ENCODE measurements at places on chromosomes 12 and 14.

GRCh38 chr12:94689002-94689645 is 38.8 kb upstream of the TMCC3 start:
- peak; percentile 35 for DNase-seq

DNA sequence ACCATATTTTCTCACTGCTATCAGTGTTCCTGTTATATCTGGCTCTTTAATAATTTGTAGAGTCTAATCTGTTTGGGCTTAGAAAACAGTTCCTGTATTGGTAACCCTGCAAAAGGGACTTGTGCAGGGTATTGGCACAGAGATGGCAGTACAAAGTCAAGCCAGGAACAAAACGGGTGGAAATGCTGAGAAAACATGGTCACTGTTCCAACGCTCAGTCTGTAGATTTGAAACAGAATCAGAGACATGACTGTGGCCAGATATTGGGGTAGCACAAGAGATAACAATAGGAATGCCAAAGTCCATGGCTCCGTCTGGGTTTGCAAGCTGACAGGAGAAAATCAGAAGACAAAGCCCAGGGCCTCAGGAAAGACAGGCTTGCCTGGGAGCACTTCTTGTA is 290.7 kb upstream of the PDE3A start:
- DNase-seq, result no peak

GRCh38 chr12:12583510-12584178 is 21.0 kb upstream of the DUSP16 start:
- no peak for DNase-seq

DNA sequence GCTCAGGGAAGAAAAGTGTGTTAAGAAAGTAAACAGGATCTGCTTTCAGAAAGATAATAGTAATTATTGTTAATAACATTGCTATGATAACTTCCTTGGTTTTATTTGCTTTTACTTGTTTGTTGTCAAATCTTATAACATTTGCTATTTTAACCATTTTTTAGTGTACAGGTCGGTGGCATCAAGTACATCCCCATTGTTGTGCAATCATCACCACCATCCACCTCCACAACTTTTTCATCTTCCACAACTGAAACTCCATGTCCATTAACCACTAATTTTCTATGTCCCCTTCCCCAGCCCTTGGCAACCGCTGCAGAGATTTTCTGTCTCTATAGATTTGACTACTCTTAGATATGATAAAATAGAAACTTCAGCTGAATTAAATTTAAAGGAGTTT is 22.7 kb upstream of the NUAK1 start:
- no peak for DNase-seq

GRCh38 chr12:47848853-47849252 is 29.1 kb upstream of the HDAC7 start:
- DNase-seq, result no peak

DNA sequence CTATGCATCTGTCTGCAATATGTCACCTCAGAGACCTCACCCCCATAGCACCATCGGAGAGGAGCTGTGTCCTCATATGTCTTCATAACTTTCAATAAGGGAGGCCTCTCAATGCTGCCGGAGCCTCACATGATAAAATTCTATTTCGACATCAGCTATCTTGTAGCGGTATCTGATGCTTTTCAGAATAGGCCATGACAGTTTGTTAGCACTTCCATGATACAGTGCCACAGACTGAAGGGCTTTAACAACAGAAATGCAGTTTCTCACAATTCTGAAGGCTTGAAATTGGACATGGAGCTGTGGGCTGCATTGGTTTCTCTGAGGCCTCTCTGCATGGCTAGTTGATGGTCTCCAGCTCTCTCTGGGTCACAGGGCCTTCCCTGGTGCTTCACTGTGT is 125.0 kb upstream of the PZP start:
- DNase-seq, result no peak

GRCh38 chr12:12273291-12273957 is 6.6 kb upstream of the LRP6 start:
- DNase-seq, result peak; percentile 31

GRCh38 chr12:115474539-115475353 is 790.8 kb upstream of the TBX3 start:
- DNase-seq, result no peak

- DNase-seq, result peak; percentile 71
Observed at GRCh38 chr14:51304438-51304837, 64.4 kb downstream of the TMX1 start.

- DNase-seq, result no peak
Observed at GRCh38 chr14:105487449-105487985, 831 bp downstream of the CRIP1 start.

- DNase-seq, result no peak
Observed at GRCh38 chr12:67086116-67086515, 183.0 kb upstream of the CAND1 start.

DNA sequence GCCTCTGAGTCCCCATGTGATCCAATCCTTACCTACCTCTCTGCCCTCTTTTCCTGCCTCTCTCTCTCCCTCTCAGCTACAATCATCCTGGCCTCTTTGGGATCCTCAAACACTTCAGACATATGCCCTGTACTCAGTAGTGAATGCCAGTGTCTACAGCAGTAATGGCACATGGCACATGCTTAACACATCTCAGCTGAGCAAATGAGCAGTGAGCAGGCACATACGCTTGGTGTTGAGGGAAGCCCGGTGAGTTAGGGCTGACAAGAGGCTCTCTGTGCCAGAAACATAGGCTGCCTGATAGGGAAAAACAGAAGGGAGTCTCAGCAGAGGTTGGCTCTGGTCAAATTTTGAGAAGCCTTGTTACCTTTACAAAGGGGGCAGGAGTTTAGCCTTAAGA is 409.1 kb downstream of the TMEM132D start:
- no peak for DNase-seq

- DNase-seq, result no peak
Observed at GRCh38 chr12:46209914-46210872, 58.6 kb downstream of the SLC38A1 start.

- DNase-seq, result peak; percentile 48
Observed at GRCh38 chr14:55075628-55076175, 24.3 kb downstream of the MAPK1IP1L start.

DNA sequence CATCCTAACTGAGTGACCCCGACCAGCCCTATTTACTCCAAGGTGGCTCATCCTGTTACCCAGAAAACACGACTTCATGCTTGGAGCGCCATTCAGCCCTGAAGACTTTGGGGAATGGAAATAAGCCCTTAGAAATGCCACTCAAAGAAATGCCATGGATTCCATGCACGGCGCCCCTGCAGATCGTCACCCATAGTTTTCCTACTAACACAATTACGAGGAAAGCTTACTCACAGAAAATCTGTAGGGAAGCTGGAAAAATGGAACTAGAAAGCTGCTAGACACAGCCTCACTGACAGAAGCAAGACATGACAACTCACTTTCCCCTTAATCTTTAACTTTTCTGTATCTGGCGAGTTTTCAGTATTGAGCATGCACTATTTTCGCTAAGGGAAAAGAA is 19.5 kb downstream of the NUAK1 start:
- DNase-seq, result no peak

DNA sequence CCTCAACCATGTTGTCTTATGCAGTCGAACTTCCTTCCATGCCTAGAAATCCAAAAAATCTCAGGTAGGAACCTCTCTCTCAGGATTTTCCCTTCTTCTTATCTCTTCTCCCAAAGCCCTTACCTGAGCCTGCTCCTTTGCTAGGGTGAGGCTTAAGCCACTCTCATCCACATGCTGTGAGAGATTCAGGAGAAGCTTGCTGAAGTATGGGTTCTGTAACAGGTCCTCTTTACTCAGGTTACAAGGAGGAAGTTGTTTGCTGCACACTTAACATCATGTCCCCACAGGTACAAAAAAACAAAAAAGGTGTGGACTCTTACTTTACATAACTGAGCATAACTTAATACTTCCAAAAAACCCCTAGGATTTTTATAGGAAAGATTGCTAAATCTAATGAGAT is 4.5 kb downstream of the HAUS4 start:
- DNase-seq, result no peak

DNA sequence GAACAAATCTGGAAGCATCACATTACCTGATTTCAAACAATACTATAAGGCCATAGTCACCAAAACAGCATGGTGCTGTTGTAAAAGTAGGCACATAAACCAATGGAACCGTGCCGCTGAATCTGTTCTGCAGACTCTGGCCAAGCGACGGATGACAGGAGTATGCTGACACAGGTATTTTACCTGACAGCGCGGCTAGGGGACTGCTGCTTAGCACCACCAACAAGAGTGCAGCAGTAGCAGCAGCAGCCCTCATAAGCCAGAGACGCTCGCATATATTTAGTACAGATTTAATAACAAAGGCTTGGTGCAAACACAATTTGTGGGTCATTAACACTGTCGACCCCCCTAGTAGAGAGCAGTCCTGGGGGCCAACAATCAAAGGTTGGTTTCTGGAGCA is 677.6 kb upstream of the LMO3 start:
- DNase-seq, result no peak

GRCh38 chr12:91630083-91630482 is 447.5 kb upstream of the DCN start:
- no peak for DNase-seq

GRCh38 chr12:4589941-4590340 is 27.9 kb downstream of the DYRK4 start:
- peak; percentile 40 for DNase-seq

DNA sequence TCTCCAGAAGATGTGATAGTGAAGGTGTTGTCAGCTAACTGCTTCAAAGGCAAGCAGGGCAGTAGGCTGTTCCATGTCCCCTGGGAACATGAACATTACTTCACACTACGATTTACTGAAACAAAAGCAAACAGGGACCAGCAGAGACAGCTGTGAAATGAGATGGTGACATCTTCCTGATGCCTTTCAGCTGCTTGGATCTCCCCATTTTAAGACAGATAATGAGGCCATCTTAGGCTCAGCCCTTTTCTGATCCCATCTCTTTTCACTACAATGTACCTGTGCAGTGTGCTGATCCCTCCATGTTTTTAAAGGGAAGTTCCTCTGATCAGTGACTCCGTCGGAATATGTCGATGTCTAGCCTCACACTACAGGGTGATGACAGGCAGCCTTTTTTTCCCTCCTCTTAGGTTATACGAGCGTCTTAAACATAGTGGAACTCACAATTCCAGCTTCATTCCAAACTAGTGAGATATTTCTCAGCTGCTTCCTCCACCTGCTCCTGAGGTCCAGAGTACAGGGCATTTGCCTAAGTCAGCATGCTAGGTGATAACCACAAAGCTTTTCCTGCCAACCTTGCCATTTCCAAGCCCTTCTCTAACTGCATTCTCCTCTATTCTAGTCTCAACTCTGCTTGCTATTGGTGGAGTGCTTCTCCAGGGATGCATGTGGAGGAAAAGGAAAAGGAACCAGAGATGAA is 87.6 kb upstream of the EGLN3 start:
- no peak for DNase-seq

DNA sequence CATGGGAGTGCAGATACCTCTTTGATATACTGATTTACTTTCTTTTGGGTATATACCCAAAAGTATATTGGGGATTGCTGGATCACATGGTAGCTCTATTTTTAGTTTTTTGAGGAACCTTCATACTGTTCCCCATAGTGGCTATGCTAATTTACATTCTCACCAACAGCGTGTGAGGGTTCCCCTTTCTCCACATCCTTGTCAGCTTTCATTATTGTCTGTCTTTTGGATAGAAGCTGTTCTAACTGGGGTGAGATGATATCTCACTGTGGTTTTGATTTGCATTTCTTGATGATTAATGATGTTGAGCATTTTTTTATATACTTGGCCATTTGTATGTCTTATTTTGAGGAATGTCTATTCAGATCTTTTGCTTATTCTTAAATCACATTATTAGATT is 44.1 kb upstream of the JDP2 start:
- no peak for DNase-seq

DNA sequence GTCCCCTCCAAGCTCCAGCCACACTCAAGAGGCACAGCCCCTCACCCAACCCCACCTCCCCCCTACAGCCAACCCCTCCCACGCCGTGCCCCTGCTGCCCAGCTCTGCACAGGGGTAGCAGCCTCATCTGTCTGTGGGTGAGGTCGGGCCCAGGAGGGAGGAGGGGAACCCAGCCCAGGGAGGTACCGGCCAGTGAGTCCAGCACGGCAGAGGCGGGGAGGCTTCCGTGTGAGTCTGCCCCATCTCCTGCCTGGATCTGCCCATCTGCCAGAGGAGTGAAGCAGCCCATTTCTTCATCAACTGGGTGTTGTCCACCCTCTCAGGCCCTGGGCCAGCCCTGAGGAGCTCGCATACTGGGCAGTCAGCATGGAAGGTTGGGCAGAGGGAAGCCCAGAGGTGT is 54.2 kb downstream of the CCNK start:
- DNase-seq, result no peak

- peak; percentile 15 for DNase-seq
Observed at GRCh38 chr12:11446372-11446771, 51.0 kb upstream of the PRB2 start.

GRCh38 chr12:7905071-7905470 is 30.9 kb downstream of the SLC2A3 start:
- no peak for DNase-seq

DNA sequence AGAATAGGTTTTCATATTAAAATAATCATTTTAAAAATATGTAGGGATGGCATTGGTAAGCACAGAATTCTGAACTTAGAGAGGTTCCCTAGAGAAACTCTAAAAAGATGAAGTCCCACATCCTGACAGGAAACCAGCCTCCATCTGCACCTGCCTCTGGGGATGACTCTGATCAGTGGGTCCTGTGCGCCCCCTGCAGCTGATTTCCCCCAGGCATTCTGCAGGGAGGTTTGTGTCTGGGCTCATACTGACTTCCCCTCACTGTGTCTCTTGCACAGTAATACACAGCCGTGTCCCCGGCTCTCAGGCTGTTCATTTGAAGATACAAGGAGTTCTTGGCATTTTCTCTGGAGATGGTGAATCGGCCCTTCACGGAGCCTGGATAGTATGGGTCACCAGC is 602.9 kb downstream of the TMEM121 start:
- DNase-seq, result no peak

DNA sequence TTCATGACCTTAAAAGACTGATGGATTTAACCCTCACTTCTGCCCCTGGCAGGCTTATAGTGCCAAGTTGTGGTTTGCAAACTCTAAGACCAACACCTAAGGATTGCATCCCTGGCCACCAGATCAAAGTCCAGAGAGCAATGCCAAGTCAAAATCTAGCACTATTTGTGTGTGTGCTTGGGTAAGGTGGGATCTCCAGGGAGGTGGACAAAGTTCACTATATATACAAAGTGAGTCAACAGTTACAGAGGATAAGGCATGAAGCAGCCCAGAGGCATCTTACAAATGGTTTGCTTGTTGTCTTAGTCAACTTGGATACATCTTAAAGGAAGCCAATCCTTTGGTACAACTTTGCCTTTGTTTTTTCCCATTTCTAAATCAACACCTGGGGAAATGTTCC is 137.3 kb downstream of the MSRB3 start:
- DNase-seq, result no peak

GRCh38 chr14:37376944-37377609 is 179.3 kb downstream of the MIPOL1 start:
- no peak for DNase-seq

Measured in AG10803 (cell line).